Breast epithelium (tissue), 4 donors: ENCODE measurements at places on chromosomes 11 and 22. TPM values are rescaled to one million over a fixed set of nuclear protein-coding genes. Genes with fewer than 3 reads are reported as not detected.

The ZNRF3 gene
- 6.9 TPM for total RNA-seq

- H3K4me3 ChIP-seq: no peak overlapping the region
- DNase-seq: peak; percentile 74
- no peaks in the 10 kb centered on the region for H3K27me3 ChIP-seq
- H3K36me3 ChIP-seq: no peaks in the 10 kb centered on the region
- peak overlapping the region; percentile 63 for H3K27ac ChIP-seq
- no peaks in the 10 kb centered on the region for H3K4me1 ChIP-seq
These were observed 120.1 kb upstream of the OR9Q1 start for GRCh38 chr11:57903441-57904123.

DNA sequence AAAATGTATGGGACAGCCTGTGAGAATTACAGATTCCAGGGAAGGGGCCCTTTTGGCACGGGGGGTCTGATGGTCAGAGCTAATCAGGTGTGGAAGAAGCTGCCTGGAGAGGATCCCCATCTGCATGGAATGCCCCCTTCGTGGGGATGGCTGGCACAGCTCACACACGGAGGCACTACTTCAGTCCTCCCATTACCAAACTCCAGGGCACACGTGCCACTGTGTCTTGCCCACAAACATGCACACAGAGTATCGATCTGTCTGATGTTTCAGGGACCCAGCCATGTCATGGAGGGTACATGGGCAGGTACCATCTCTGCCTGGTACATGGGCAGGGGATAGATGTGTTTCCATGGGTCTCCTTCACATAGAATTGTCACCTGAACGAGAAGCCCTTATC is 14.7 kb downstream of the KCNQ1OT1 start:
- no peaks in the 10 kb centered on the region for H3K27me3 ChIP-seq
- no peaks in the 10 kb centered on the region for H3K4me1 ChIP-seq
- no peaks in the 10 kb centered on the region for H3K36me3 ChIP-seq
- no peak overlapping the region for H3K4me3 ChIP-seq
- no peak for DNase-seq

DNA sequence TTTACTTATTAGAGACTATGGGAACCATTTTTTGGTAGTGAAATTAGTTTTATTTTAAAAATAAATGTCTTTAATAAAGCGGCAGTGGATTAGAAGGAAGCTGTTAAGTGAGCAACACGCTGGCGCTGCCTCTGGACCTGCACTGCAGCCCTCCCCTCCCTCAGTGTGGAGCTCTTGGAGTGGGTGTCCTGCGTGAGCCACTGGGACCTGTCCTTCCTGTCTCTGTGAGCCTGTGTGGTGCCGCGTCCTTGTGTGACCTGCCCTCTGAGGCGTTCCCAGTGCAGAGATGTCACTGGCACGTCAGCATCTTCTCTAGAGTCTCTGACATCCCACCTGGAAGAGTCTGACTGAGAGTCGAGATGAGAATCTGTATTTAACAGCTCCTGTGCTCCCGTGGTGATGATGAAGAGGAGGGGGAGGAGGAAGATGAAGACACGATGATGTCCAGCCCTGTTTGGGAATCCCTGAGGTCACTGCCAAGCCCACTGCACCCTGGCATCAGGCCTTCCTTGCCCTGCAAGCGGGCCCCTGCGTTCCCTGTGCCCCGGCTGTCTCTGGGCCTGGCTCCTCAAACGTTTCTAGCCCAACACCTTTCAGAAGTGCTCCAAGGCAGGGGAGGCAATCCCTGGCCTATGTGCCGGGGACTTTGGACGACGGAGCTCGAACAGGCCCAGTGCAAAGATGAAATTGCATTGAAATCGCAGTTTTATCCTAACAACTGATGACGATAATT is 271.8 kb downstream of the TBC1D22A start:
- H3K36me3 ChIP-seq: no peaks in the 10 kb centered on the region
- DNase-seq: no peak
- no peak overlapping the region for H3K27ac ChIP-seq

The OR5B3 gene
- total RNA-seq: not detected

DNA sequence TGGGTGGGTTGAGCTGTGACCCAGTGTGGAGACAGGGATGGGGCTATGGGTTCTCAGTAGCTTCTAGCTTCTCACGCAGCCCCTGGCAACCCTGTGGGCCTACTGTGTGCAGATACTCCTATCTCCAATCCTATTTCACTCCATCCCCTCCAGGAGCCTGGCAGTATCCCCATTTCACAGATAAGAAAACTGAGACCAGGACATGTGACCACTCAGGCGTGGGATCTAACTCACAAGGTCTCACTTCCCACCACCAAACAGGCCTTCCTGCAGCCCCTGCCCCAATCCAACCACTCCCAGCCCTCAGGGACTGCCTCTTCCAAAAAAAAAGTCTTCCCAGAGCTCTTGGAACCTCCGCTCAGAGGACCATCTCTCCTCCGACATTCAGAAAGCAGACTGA is 15.6 kb downstream of the ELFN2 start:
- no peak overlapping the region for H3K4me3 ChIP-seq
- no peak overlapping the region for H3K27ac ChIP-seq
- no peaks in the 10 kb centered on the region for H3K4me1 ChIP-seq
- H3K27me3 ChIP-seq: no peaks in the 10 kb centered on the region

DNA sequence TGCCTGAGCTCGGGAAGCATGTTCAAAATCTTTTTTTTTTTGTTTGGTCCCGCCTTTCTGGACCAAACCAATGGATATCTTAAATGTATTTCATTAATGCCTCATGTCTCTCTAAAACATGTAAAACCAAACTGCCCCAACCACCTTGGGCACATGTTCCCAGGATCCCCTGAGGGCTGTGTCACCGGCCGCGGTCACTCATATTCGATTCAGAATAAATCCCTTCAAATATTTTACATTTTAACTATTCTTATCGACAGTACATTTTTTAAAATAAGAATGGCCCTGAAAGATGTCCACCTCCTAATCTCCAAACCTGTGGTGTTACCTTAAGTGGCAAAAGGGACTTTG is 2.1 kb downstream of the RNH1 start:
- H3K27me3 ChIP-seq: no peaks in the 10 kb centered on the region
- H3K36me3 ChIP-seq: peaks cover 8% of the 10 kb centered on the region
- H3K27ac ChIP-seq: peak overlapping the region; percentile 74
- DNase-seq: no peak
- peaks cover 15% of the 10 kb centered on the region for H3K4me1 ChIP-seq

- H3K36me3 ChIP-seq: no peaks in the 10 kb centered on the region
- no peaks in the 10 kb centered on the region for H3K27me3 ChIP-seq
- no peak overlapping the region for H3K4me3 ChIP-seq
- H3K27ac ChIP-seq: no peak overlapping the region
These were observed 25.6 kb downstream of the SCUBE2 start for GRCh38 chr11:9065607-9066432.

The MS4A15 gene
- not detected for total RNA-seq

The TLCD5 gene
- total RNA-seq: 6.9 TPM

DNA sequence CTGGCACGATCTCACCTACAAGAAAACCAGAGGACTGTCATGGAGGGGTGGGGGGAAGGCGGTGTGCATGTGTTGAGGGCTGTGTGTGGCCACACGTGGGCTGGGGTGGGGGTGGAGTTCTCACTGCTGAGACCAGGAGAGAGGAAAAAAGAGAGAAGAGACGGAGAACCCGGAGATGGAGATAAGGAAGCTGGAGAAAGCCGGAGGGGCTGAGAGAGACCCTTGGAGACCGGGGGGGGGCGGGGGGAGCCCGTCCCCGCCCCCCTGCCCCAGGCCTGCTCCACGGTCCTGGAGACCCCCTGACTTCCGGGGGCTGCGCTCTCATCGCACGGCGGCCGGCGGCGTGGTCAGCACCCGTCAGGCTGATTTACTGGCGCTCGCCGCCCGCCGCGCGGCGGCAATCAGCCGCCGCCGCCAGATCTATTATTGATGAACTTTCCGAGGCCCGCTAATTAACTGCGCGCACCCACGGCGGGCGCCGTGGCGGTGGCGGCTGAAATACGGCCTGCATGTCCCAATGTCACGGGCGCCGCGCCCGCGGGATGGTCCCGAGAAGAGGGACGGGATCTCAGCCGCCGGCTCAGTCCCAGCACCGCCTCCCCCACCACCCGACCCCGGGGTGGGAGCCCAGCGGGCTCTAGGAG is 187.4 kb downstream of the MN1 start:
- H3K27me3 ChIP-seq: no peaks in the 10 kb centered on the region
- peak overlapping the region; percentile 19 for H3K4me3 ChIP-seq
- DNase-seq: no peak

DNA sequence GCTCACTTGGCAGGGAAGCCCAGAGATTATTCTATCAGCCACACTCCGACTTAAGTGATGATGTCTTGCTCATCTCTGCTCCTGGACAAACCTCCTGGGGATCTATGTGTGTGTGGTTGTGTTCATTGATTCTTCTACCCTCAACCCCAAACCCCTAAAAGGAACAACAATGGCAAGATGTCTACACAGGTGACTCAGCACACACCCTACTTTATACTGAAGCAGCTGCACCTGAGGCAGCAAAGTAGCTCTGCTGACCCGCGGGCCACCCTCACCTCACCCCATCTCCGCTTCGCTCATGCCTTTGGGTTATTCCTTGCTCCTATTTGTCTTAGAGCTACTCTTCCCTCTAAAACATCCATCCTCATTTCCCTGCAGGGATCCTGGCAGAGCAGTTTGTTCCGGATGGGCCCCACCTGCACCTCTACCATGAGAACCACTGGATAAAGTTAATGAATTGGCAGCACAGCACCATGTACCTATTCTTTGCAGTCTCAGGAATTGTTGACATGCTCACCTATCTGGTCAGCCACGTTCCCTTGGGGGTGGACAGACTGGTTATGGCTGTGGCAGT is 38.7 kb downstream of the TMEM45B start:
- H3K36me3 ChIP-seq: no peaks in the 10 kb centered on the region
- peak overlapping the region; percentile 78 for H3K27ac ChIP-seq
- no peaks in the 10 kb centered on the region for H3K27me3 ChIP-seq
- H3K4me3 ChIP-seq: peak overlapping the region; percentile 37
- DNase-seq: peak; percentile 55
- H3K4me1 ChIP-seq: peaks cover 16% of the 10 kb centered on the region

DNA sequence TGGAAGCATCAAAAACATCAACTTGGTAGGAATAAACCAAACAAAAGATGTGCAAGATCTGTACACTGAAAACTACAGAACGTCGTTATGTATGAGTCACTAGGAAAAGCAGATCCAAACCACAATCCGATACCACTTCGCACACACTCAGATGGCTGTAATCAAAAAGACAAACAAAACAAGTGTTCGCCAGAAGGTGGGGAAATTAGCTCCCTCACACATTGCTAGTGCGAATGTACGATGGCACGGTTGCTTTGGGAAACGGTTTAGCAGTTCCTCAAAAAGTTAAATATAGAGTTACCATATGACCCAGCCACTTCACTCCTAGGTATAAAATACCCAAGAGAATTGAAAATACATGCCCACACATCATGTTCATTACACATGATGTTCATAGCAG is 14.8 kb upstream of the CARD10 start:
- no peak for DNase-seq
- H3K4me3 ChIP-seq: no peak overlapping the region
- H3K4me1 ChIP-seq: no peaks in the 10 kb centered on the region
- H3K27me3 ChIP-seq: no peaks in the 10 kb centered on the region
- no peaks in the 10 kb centered on the region for H3K36me3 ChIP-seq
- no peak overlapping the region for H3K27ac ChIP-seq

The GRAP2 gene
- total RNA-seq: 3.5 TPM

The GDPD4 gene
- not detected for total RNA-seq

DNA sequence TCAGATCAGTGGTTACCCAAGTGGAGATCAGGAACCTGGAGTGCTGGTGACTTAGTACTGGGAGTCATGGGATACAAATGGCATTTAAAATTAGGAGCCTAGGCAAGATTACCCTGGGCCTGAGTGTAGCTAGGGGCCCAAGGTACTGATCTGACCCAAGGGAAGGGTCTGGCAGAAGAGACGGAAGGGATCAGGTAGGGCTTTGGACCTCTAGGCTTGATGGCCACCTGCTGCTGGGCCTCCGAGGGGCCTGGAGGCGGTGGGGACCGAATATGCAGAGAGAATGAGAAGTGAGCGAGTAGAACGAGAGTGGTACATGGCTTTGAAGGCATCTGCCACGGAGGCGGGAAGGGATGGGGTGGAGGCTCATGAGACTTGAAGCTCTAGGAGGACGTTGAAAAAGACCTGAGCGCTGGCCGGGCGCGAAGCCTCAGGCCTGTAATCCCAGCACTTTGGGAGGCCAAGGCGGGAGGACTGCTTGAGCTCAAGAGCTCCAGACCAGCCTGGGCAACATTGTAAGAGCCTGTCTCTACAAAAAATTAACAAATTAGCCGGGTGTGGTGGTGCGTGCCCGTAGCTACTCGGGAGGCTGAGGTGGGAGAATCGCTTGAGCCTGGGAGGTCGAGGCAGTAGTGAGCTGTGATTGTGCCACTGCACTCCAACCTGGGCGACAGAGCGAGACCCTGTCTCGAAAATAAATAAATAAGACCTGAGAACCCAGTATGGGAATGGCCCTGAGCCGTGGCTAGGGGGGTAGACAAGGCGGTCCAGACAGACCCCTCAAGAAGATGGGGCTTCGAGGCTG is 563 bp upstream of the PPIL2 start:
- H3K27me3 ChIP-seq: no peaks in the 10 kb centered on the region
- no peaks in the 10 kb centered on the region for H3K4me1 ChIP-seq
- no peak for DNase-seq
- H3K36me3 ChIP-seq: no peaks in the 10 kb centered on the region
- H3K27ac ChIP-seq: peak overlapping the region; percentile 92

The B3GAT1 gene
- total RNA-seq: 0.16 TPM

The ART1 gene
- total RNA-seq: not detected

DNA sequence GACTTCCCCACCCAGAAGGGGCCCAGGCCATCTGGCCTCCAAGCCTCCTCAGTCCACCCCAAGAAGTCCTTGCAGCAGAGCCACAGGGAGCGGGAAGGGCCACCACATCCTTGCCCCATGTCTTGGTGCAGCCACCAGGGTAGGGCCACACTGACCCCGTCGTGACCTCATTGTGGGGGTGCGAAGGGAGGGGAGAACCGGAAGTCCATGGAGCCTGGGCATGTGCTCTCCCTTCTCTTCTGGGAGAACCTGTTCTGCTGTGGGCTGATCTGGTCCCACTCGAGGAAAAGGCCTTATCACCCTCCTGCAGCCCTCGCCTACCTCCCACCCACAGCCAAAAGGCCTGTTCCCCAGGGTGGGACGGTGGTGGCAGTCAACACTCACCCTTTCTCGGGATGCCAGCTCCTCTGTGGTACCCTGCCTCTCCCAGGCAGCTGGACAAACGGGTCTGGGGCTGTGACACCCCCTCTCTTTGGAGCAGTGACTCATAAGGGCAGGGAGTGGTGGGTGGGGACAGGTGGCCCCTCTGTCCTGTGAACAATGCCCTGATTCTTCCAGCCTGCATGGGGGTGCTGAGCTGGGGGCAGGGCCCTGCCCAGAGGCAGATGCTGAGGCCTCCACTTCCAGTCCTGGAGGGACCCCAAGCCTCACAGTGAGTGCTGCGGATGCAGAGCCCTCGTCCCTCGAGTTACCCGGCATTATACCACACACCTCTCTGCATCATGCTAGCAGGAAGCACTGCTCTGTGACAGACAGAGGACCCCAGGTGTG is 14.6 kb upstream of the CTSD start:
- H3K4me3 ChIP-seq: no peak overlapping the region
- no peaks in the 10 kb centered on the region for H3K27me3 ChIP-seq
- H3K36me3 ChIP-seq: no peaks in the 10 kb centered on the region
- no peaks in the 10 kb centered on the region for H3K4me1 ChIP-seq
- no peak for DNase-seq
